Right ventricle myocardium inferior (tissue), 1 donor: ENCODE measurements at places on chromosomes 16 and 17. TPM values are rescaled to one million over a fixed set of nuclear protein-coding genes. Genes with fewer than 3 reads are reported as not detected.

Gene KRT31
- not detected for total RNA-seq

Gene CD300LF
- 0.35 TPM for total RNA-seq

Gene NPIPB2
- total RNA-seq, result 0.73 TPM

Gene ZNF469
- total RNA-seq, result 0.92 TPM

Gene ITGAX
- total RNA-seq, result 2.2 TPM

Gene SLC13A2
- not detected for total RNA-seq

Gene EXOC3L1
- total RNA-seq, result 4.1 TPM

Gene CMC2
- 130 TPM for total RNA-seq

Gene CACNG1
- total RNA-seq, result not detected

Gene PCGF2
- 24.4 TPM for total RNA-seq

Gene TCAP
- total RNA-seq, result 5,286 TPM

Gene NPIPA8
- total RNA-seq, result 0.16 TPM

Gene ZG16
- not detected for total RNA-seq
